ENCODE measurements at places on chromosomes 11 and 22. TPM values are rescaled to one million over a fixed set of nuclear protein-coding genes. Genes with fewer than 3 reads are reported as not detected.

GRCh38 chr11:95703049-95703448 is 86.5 kb downstream of the FAM76B start:
- peaks cover 12% of the 10 kb centered on the region for H3K4me1 ChIP-seq
- H3K4me3 ChIP-seq: no peak overlapping the region

GRCh38 chr22:46084943-46085827 is 65.1 kb upstream of the PPARA start:
- no peaks in the 10 kb centered on the region for H3K27me3 ChIP-seq
- peaks cover 15% of the 10 kb centered on the region for H3K36me3 ChIP-seq
- H3K4me1 ChIP-seq: peaks cover 80% of the 10 kb centered on the region
- DNase-seq: peak; percentile 66

GRCh38 chr11:130994043-130994442 is 77.8 kb upstream of the SNX19 start:
- H3K36me3 ChIP-seq: no peaks in the 10 kb centered on the region
- no peak overlapping the region for H3K4me3 ChIP-seq
- DNase-seq: no peak
- H3K4me1 ChIP-seq: no peaks in the 10 kb centered on the region

- peak overlapping the region; percentile 2 for H3K27ac ChIP-seq
- no peaks in the 10 kb centered on the region for H3K27me3 ChIP-seq
- H3K36me3 ChIP-seq: no peaks in the 10 kb centered on the region
- H3K4me1 ChIP-seq: peaks cover 17% of the 10 kb centered on the region
- DNase-seq: no peak
- H3K4me3 ChIP-seq: no peak overlapping the region
Observed at GRCh38 chr11:46116007-46116711, 5.1 kb downstream of the PHF21A start.

GRCh38 chr22:22487059-22487458 is 21.5 kb downstream of the ZNF280B start:
- H3K4me3 ChIP-seq: no peak overlapping the region
- H3K4me1 ChIP-seq: no peaks in the 10 kb centered on the region
- H3K27ac ChIP-seq: no peak overlapping the region
- no peaks in the 10 kb centered on the region for H3K27me3 ChIP-seq
- DNase-seq: no peak

CAT gene
- 75.3 TPM for total RNA-seq

UBQLN3 gene
- 1.1 TPM for total RNA-seq

DNA sequence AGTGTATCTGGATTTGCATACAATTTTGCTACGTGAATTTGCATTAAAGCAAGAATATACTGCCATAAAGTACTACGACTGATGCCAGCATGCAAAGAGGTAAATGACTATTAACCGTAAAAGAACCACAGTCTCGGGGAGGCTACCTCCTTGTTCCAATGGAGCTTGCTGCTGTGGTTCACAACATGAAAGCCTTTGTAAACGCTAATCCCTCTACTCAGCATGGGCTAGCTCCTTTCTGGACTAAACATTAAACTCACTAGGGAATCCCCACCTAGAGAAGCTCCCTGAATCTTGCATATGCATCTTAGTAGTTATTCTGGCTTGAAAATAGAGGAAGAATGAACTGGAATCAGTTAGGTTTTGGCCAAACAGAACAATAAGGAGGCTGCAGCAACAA is 60.5 kb upstream of the ARHGAP32 start:
- DNase-seq: no peak
- no peak overlapping the region for H3K4me3 ChIP-seq
- no peak overlapping the region for H3K27ac ChIP-seq
- H3K4me1 ChIP-seq: no peaks in the 10 kb centered on the region
- H3K27me3 ChIP-seq: no peaks in the 10 kb centered on the region

DNA sequence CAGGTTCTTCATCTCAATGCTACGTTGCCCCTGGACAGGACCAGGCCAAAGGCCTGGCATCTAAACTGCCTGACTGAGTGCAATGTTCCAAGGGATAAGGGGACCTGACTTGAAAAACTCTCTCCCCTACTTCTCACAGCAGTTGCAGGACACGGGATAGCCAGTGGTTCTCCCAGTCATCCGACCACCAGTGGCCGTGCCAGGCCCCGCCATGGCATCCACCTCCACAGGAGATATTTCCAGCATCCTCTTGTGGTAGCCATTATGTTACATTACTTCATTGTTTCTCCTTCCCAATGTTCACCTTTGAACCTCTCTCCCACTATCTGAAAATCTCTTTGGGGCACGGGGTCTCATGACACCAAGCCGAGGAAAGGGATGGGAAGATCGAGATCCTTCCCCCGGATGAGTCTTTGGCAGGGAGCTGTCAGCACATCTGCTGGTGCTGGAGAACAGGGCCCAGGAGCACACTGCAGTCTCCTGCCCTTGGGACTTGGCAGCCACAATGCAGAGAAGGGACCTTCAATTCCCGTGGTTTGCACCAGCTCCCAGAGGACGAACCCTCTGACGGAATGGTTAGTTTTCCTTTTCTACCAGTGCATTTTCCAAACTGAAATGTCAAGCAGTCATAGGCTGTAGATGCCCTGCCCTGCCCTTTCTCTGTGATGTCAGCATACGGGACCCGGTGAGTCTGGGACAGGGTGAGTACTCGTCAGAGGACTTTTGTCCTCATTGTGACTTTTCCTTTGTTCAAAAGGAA is 121.2 kb downstream of the ETS1 start:
- no peaks in the 10 kb centered on the region for H3K27me3 ChIP-seq
- peaks cover 49% of the 10 kb centered on the region for H3K36me3 ChIP-seq
- no peak for DNase-seq

MUC6 gene
- 215 TPM for total RNA-seq

DNA sequence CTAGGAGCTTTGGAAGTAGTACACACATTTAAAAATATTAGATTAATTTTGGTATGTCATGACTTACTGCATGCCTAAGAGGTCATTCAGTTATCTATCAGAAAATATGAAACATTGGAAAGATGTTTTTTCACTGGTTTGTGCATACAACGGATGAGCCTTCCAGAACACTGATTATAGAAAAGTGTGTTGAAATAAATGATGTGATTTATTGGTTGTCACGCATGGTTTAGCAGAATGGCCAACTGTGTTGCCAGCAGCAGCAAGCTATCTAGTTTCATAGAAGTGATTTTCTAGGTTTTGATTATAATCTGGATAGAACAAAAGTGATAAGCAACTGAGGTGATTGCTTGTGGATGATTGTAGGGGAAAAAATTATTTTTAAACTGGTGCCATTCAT is 53.6 kb downstream of the DDX10 start:
- no peak for DNase-seq
- no peak overlapping the region for H3K27ac ChIP-seq
- no peak overlapping the region for H3K4me3 ChIP-seq
- no peaks in the 10 kb centered on the region for H3K4me1 ChIP-seq

DNA sequence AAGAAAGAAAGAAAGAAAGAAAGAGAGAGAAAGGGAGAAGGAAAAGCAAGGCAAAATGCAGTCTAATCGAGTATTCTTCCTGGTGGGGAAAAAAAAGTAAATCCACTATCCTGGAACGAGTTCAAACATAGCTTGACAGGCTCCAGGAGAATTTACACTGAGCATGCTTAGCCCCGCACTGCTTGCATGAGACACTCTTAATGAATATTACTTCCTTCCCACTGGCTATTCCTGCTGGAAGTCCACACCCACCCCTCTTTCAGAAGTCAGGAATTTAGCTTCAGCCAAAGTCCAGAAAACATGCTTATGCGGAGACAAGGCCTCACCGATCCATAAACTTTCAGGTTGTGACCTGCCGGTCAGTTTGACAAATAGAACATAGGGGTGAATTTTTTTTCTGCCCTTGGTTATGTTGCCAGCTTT is 251.8 kb upstream of the BLID start:
- peak; percentile 90 for DNase-seq
- H3K4me3 ChIP-seq: no peak overlapping the region
- no peak overlapping the region for H3K27ac ChIP-seq

- H3K36me3 ChIP-seq: no peaks in the 10 kb centered on the region
- H3K27ac ChIP-seq: no peak overlapping the region
- peaks cover 21% of the 10 kb centered on the region for H3K4me1 ChIP-seq
- no peak for DNase-seq
- no peaks in the 10 kb centered on the region for H3K27me3 ChIP-seq
- H3K4me3 ChIP-seq: no peak overlapping the region
Observed at GRCh38 chr11:111414267-111414931, 35.3 kb upstream of the POU2AF1 start.

LTBP3 gene
- 122 TPM for total RNA-seq

- H3K27ac ChIP-seq: no peak overlapping the region
- no peak overlapping the region for H3K4me3 ChIP-seq
- no peak for DNase-seq
- no peaks in the 10 kb centered on the region for H3K36me3 ChIP-seq
- no peaks in the 10 kb centered on the region for H3K27me3 ChIP-seq
Observed at GRCh38 chr11:21604564-21604963, 588.3 kb upstream of the ANO5 start.

DNA sequence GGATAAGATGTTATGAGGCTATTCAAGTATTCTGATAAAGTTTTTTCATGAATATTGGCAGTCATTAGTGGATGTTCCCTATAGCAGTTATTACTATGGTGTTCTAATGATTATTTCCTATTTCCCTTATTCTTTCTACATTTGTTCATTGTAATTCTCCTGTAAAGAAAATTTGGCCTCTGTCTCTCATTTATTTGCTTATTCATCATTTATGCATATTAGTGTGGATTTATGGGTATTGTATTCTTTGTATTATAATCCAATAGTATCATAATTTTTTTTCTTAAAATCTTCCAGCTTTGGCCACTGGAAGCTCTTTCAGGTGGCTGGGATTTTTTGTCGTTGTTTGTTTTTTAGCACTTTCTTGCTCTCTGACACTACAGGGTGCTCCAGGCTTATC is 47.3 kb downstream of the JAM3 start:
- no peak for DNase-seq
- no peaks in the 10 kb centered on the region for H3K27me3 ChIP-seq
- peaks cover 22% of the 10 kb centered on the region for H3K4me1 ChIP-seq
- H3K36me3 ChIP-seq: no peaks in the 10 kb centered on the region
- H3K27ac ChIP-seq: no peak overlapping the region

- H3K27ac ChIP-seq: peak overlapping the region; percentile 21
- H3K4me1 ChIP-seq: peaks cover 49% of the 10 kb centered on the region
- no peaks in the 10 kb centered on the region for H3K27me3 ChIP-seq
- no peaks in the 10 kb centered on the region for H3K36me3 ChIP-seq
- no peak for DNase-seq
- H3K4me3 ChIP-seq: no peak overlapping the region
Observed at GRCh38 chr22:40487663-40488249, 117.4 kb downstream of the SGSM3 start.

DNA sequence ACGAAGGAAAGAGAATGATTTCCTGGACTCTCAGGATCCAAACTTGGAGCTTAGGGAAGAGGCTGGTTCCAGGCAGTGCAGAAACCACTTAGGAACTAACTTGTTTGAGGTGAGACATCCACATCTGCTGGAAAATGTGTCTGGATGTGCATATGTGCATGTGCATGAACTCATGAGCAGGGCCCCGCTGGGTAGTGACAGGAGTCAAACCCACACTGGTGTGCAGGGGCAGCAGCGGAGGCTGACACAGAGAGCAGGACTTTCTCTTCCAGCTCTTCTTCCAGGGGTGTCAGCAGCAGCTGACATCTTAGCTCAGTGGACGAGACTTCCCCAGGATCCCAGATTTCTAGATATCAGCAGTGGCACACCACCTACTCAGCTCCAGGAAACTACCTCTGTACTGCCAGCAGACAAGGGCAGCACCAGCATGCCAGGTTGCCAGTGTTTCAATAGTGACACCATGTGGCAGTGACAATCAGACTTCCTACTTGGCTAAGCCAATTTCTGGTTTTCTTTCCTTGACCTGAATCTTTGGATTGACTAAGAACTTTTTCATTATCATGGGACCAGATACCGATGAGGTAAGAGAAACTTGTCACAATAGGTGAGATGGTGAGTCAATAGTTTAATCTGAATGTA is 227.5 kb upstream of the ZC3H12C start:
- no peaks in the 10 kb centered on the region for H3K4me1 ChIP-seq
- no peaks in the 10 kb centered on the region for H3K27me3 ChIP-seq
- DNase-seq: peak; percentile 46

DNA sequence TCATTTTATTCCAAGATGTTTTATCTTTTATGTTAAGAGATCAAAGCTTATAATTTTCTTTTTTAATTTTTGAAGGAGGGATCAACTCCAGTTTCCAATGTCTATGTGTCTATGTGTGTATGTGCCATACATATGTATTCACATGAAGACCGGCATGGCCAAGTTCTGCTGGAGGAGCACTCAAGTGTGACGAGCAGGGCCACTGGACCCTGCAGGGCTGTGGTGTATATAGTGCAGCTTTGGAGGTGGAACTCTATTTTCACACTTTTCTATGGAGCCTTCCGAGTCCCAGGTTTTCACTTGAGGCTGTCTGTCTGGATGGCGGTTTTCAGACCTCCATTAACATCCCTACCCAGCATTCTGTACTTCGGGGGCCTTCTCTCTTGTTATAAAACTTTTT is 36.5 kb upstream of the TTC12 start:
- no peak overlapping the region for H3K27ac ChIP-seq
- no peak for DNase-seq
- H3K4me1 ChIP-seq: no peaks in the 10 kb centered on the region
- H3K27me3 ChIP-seq: no peaks in the 10 kb centered on the region
- no peak overlapping the region for H3K4me3 ChIP-seq

DNA sequence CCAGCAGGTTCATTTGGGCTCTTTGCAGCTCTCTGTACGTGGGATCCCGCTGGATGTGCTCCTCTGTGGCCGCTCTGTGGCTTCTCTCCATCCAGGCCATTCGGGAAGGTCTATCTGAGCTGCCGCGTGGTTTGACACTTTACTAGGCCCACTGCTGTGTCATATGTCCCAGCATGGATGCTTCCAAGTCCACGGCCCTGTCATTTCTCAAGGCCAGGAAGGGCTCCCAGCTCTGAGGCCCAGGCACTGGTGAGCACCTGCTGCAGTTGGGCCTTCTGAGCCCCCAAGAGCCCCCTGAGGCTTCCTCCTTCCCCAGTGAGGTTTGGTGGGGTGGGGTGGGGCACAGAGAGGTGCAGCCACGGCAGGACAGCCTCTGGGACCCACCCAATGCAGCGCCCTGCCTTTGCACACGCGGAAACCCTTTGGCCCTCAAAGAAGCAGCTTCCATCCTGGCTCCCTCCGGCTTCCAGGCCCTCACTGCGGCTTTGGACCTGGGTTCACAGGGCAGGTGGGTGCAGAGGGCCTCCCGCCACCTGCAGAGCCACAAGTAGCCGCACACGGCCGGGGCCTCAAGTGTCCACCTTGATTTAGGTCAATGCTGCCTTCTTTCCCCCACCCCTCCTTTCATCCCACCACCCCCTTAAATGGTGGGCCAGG is 44.5 kb upstream of the FGF3 start:
- H3K4me1 ChIP-seq: no peaks in the 10 kb centered on the region
- no peak overlapping the region for H3K4me3 ChIP-seq
- no peaks in the 10 kb centered on the region for H3K36me3 ChIP-seq
- H3K27me3 ChIP-seq: peaks cover 88% of the 10 kb centered on the region

OR5AP2 gene
- not detected for total RNA-seq

- H3K27ac ChIP-seq: no peak overlapping the region
- no peak for DNase-seq
Observed at GRCh38 chr11:64684357-64684756, 38.6 kb downstream of the NRXN2 start.

CDCA5 gene
- total RNA-seq: 1.8 TPM

All from stomach (tissue), 19 donors.